ENCODE measurements at places on chromosomes 3 and 15. TPM values are rescaled to one million over a fixed set of nuclear protein-coding genes. Genes with fewer than 3 reads are reported as not detected.

Gene MELTF
- 6.1 TPM for total RNA-seq

Gene IQCF5
- not detected for total RNA-seq

Gene WDR82
- 44.5 TPM for total RNA-seq

Gene FBLN2
- 233 TPM for total RNA-seq

Gene THSD4
- total RNA-seq = 71.2 TPM

- peak overlapping the region; percentile 99 for H3K4me3 ChIP-seq
- H3K27ac ChIP-seq = no peak overlapping the region
- peaks cover 26% of the 10 kb centered on the region for H3K4me1 ChIP-seq
- H3K27me3 ChIP-seq = no peaks in the 10 kb centered on the region
- no peak for DNase-seq
These were observed 2.0 kb downstream of the XRN1 start for GRCh38 chr3:142445816-142446254.

- peaks cover 44% of the 10 kb centered on the region for H3K4me1 ChIP-seq
- H3K4me3 ChIP-seq = no peak overlapping the region
- H3K36me3 ChIP-seq = no peaks in the 10 kb centered on the region
- no peak overlapping the region for H3K27ac ChIP-seq
- DNase-seq = no peak
- no peaks in the 10 kb centered on the region for H3K27me3 ChIP-seq
These were observed 87.2 kb downstream of the MB21D2 start for GRCh38 chr3:192830291-192831110.

GRCh38 chr15:29939404-29939803 is 117.1 kb upstream of the TJP1 start:
- DNase-seq = no peak
- no peaks in the 10 kb centered on the region for H3K36me3 ChIP-seq
- no peaks in the 10 kb centered on the region for H3K27me3 ChIP-seq
- no peak overlapping the region for H3K27ac ChIP-seq
- H3K4me1 ChIP-seq = no peaks in the 10 kb centered on the region

- H3K4me1 ChIP-seq = no peaks in the 10 kb centered on the region
- H3K27ac ChIP-seq = no peak overlapping the region
- H3K36me3 ChIP-seq = no peaks in the 10 kb centered on the region
These were observed 138.0 kb upstream of the THBS1 start for GRCh38 chr15:39442898-39443297.

DNA sequence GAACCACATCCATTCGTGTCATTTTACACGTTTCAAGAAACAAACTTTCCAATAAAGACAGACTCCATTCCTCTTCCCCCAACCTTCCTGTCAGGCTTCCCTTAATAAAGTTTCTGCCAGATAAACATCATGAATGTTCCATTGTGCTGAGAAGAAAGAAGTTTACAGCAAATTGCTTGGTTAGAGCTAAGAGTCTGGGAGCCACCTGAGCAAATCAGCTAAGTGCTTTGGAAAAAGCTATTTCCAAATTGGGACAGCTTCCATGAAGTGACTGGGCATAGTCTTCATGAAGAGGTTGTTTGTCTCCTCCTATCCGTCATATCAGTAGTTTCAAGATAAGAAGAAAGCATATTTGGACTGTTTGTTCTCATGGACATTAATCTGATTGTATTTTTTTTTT is 77.0 kb downstream of the MAGI1 start:
- no peaks in the 10 kb centered on the region for H3K27me3 ChIP-seq
- no peak overlapping the region for H3K4me3 ChIP-seq
- no peak for DNase-seq
- peaks cover 38% of the 10 kb centered on the region for H3K4me1 ChIP-seq
- no peaks in the 10 kb centered on the region for H3K36me3 ChIP-seq

DNA sequence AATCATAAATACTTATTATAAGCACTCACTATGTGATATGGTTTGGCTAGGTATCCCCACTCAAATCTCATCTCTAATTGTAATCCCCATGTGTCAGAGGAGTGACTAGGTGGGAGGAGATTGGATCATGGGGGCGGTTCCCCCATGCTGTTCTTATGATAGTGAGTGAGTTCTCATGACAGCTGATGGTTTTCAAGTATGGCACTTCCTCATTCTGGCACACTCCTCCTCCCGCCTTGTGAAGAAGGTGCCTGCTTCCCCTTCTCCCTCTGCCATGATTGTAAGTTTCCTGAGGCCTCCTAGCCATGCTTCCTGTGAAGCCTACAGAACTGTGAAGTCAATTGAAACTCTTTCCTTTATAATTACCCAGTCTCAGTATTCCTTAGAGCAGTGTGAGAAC is 53.3 kb upstream of the CHMP2B start:
- H3K4me1 ChIP-seq = no peaks in the 10 kb centered on the region
- no peak overlapping the region for H3K27ac ChIP-seq
- H3K27me3 ChIP-seq = no peaks in the 10 kb centered on the region
- H3K36me3 ChIP-seq = no peaks in the 10 kb centered on the region
- H3K4me3 ChIP-seq = no peak overlapping the region
- no peak for DNase-seq

DNA sequence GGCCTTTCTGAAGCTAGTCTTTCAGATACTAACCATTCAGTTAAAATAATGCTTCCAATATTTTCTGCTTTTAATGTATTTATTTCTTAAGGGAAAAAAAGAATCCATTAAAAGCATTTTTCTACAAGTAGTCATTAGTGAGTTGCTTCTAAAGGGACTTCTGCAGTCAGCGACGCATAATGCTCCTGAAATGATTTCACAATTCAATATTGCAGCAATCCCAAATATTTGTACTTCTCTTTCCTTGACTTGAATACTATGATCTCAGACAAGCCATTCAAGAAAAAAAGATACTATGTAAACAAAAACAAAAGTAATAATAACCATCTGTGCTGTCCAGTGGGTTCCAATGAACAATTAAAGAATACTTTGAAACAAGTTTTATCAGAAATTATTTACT is 681.0 kb downstream of the DIPK2A start:
- H3K4me1 ChIP-seq = no peaks in the 10 kb centered on the region
- no peaks in the 10 kb centered on the region for H3K36me3 ChIP-seq
- no peak overlapping the region for H3K27ac ChIP-seq

DNA sequence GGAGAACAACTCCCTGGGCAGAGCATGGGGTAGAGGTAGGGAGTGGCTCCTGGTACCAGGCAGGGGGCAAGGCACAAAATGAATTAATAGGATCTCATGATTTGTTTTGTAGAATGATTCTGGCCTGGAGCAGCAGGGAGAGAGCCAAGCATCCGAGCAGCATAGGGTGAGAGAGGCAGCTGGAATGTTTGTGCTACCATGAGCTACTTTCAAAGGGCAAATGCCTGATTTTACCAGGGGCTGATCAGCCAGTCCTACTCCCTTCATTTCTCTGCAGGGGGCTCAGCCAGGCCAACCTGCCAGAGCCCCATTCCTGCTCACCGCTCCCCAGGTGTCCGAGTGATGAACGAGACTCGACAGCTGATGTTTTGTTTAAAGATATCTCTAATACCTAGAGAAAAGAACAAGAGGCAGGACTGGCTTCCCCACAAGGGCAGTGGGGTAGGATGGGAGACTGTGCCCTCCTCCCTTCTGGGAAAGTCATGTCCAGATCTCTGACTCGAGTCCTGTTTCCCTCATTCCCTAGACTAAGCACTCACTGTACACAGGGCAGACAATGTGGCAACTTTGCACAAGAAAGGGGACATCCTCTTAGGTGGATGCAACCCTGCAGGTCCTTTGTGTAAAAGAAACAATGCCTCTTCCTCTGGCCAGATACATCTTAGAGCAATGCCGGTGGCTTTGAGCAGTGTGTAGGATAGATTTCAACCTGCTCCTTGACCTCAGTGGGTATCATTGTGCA is 12.9 kb downstream of the DUOX2 start:
- H3K27ac ChIP-seq = no peak overlapping the region
- no peak overlapping the region for H3K4me3 ChIP-seq
- no peaks in the 10 kb centered on the region for H3K36me3 ChIP-seq
- H3K27me3 ChIP-seq = no peaks in the 10 kb centered on the region
- no peak for DNase-seq

GRCh38 chr15:34514251-34514670 is 69.2 kb downstream of the GOLGA8B start:
- peak overlapping the region; percentile 28 for H3K27ac ChIP-seq
- no peaks in the 10 kb centered on the region for H3K4me1 ChIP-seq
- peak overlapping the region; percentile 79 for H3K4me3 ChIP-seq
- no peaks in the 10 kb centered on the region for H3K27me3 ChIP-seq

DNA sequence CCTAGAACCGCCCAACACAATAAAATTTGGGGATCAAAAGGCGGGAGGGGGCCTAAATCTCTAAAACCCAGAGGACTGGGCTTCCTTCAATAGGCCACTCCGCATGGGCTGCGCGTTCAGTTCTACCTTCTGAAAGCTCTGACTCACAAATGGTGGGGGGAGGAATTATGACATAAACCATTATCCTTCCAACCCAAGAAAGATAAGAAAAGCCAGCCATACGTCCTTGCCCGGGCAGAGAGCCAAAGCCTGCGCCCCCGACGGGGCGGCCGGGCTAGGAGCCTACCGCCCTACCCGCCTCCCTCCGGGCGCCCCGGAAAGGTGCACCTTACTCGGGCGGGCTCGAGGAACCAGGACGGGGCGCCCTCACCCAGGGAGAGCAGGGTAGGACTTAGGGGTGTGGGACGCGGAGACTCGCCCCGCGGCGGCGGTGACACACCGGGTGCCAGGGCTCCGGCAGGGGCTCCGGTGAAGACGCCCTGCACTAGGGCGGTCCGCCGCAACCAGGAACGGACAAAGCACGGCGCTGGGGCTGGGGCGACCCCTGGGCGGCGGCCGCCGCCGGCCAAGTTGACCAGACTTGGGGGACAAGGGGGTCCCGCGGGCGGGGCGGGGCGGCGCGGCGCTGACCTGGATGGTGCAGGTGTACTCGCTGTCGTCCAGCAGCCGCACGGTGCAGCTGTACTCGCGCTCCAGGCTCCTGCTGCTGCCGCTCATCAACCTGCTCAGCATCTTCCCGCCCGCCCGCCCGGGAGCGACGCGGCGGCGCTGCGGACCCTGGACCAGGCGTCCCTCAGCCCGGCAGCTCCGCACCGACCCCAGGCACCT is 534 bp downstream of the FRMD5 start:
- H3K4me1 ChIP-seq = peaks cover 7% of the 10 kb centered on the region
- no peak overlapping the region for H3K27ac ChIP-seq
- H3K4me3 ChIP-seq = peak overlapping the region; percentile 83

GRCh38 chr15:35194296-35194695 is 109.2 kb upstream of the NANOGP8 start:
- H3K4me1 ChIP-seq = no peaks in the 10 kb centered on the region
- DNase-seq = no peak
- H3K36me3 ChIP-seq = no peaks in the 10 kb centered on the region
- H3K27me3 ChIP-seq = no peaks in the 10 kb centered on the region
- no peak overlapping the region for H3K4me3 ChIP-seq
- no peak overlapping the region for H3K27ac ChIP-seq

GRCh38 chr15:37291920-37292319 is 191.6 kb upstream of the MEIS2 start:
- H3K4me3 ChIP-seq = no peak overlapping the region
- H3K36me3 ChIP-seq = no peaks in the 10 kb centered on the region
- H3K4me1 ChIP-seq = no peaks in the 10 kb centered on the region

GRCh38 chr3:136236109-136236508 is 14.0 kb upstream of the PCCB start:
- no peaks in the 10 kb centered on the region for H3K36me3 ChIP-seq
- no peaks in the 10 kb centered on the region for H3K27me3 ChIP-seq
- no peak for DNase-seq
- no peaks in the 10 kb centered on the region for H3K4me1 ChIP-seq
- H3K4me3 ChIP-seq = no peak overlapping the region

DNA sequence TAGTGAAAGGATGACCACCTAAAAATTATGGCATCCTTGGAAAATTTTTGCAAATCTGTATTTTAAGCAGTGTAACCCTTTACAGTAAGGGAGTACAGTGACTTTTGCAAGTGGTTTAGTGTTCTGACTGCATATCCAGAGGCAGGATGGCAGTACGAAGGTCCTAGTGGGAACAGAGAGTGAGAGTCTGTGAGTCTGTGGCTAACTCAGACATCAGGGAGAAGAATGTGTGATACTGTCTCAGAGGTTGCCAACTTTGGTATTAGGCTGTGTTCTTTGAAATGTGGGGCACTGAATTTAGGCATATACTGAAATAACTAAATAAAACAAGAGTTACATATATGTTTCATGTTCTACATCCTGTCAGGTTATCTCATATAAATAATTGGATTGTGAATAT is 25.7 kb downstream of the PRKCI start:
- no peaks in the 10 kb centered on the region for H3K36me3 ChIP-seq
- no peaks in the 10 kb centered on the region for H3K4me1 ChIP-seq
- H3K4me3 ChIP-seq = no peak overlapping the region
- no peak overlapping the region for H3K27ac ChIP-seq
- no peak for DNase-seq
- H3K27me3 ChIP-seq = no peaks in the 10 kb centered on the region

DNA sequence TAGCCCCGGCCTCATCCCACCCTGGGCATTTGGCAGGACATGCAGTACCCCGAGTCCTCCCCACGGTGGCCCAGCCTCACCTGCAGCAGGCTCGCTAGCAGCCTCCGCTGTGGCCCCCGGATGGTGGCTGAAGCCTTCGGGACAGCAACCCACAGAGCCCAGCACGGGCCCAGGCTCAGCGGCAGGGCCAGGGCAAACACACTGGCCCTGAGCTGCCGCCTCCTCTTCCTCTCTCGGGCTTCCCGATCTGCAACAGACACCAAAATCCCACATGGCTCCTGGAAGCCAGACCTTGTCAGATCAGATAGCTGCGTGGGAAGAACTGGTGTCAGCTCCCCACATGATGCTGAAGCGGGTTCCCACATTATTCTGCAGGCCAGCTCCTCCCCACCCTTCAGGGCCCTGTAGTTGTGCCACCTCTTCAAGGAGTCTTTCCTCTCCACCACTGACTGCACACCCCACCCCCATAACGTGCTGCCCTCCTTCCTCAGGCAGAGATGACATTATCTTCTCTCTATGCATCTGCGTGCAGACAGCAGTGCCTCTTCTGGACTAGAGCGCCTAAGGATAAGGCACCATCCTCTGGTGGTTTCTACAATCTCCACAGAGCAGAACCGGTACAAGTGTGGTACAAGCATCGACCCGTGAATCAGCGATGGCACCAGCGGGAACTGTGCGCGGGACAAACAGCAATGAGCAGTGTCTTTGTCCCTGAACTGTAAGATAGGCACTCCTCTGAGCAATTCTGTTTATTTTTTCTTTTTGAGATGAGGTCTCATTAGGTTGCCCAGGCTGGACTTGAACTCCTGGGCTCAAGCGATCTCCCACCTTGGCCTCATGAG is 9.5 kb downstream of the TMEM44 start:
- DNase-seq = no peak
- H3K36me3 ChIP-seq = no peaks in the 10 kb centered on the region
- no peak overlapping the region for H3K4me3 ChIP-seq
- H3K27ac ChIP-seq = no peak overlapping the region
